T47D (cell line): ENCODE measurements at places on chromosomes 12 and 14.

- DNase-seq = no peak
These were observed 47.3 kb downstream of the ACSM4 start for GRCh38 chr12:7351177-7351576.

DNA sequence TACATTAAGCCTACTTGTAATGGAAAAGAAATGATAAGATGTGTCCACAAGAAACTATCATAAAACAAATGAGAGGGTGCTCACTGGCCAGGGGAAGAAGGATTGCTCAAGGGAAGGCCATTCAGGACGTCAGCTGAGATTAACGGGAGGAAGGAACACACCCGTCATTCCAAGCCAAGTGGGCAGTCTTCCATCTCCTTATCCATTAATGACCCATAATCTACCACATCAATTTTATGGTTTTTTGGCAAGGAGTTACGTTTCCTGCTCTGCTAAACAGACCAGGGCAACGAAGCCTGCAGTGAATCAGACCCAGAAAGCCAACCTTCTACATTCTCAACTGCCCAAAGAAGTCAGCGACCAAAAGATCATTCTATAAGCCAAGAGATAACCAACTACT lies 25.1 kb downstream of the PRKAB1 start:
- no peak for DNase-seq

DNA sequence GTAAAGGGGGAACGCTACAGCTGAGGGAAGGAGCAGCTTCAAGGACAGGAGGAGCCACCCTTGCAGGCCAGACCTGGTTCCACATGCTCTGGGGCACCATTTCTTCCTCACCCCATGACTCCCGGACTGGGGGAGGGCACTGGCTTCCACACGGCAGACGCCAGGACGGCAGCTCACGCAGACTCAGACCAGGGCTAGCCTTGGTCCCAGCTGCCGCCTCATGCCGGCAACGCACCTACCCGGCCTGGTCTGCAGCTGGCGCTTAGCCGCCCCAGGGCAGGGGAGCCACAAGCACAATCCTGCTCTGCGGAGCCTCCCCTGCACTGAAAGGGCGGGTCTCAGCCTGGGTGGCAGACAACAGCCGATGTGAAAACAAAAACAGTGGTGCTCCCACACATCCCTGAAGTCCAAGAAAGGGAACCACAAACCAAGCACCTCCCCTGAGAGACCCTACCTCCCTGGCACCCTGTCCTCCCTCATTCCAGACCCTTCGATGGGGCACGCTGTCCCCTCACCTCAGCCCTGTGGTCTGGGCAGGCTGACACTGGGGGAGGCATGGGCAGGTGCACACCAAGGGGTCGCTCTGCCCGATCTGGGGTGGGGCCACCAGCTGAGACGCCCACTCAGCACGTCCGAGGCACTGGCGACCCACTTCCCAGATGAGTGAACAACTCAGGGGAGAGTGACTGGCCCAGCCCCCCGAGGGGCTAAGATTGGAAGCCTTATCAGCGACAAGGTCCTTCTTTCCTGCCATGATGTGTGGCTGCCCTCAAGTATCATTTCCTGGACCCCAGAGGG lies 65.0 kb downstream of the CHGA start:
- no peak for DNase-seq

- DNase-seq = no peak
These were observed 8.4 kb downstream of the PPP2R3C start for GRCh38 chr14:35113308-35113950.

DNA sequence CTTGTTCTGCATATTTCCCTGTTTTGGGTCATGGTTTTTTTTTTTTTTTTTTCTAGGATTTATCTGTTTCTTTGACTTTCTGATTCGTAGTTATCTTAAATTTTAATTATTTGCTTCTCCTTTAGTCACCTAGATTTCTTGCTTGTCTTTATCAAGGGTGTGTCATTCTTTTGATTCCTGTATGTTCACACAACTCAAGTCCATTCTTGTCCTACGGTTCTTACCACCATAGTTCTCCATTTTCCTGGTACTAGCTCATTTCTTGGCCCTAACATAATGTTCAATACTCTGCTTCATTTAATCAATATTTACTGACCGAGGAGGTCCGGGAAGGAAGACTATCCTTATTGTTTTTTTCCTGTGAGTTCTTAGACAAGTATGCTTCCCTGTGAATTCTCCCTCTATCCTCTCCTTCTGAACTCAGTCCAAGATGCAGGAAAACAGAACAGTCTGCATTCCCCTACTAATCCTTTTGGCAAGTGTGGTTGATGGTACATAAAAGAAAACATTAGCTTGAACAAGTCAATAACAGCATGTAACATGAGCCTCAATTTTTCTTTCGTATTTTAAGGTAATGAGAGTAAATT lies 1346.4 kb upstream of the SEL1L start:
- DNase-seq = peak; percentile 91

GRCh38 chr12:62847709-62848108 lies 87.2 kb downstream of the PPM1H start:
- no peak for DNase-seq

- no peak for DNase-seq
These were observed 22.2 kb downstream of the ST8SIA1 start for GRCh38 chr12:22312336-22312735.

GRCh38 chr12:48932878-48933277 lies 7.6 kb upstream of the FKBP11 start:
- DNase-seq = no peak

GRCh38 chr14:74864198-74864597 lies 11.7 kb downstream of the PROX2 start:
- DNase-seq = no peak

DNA sequence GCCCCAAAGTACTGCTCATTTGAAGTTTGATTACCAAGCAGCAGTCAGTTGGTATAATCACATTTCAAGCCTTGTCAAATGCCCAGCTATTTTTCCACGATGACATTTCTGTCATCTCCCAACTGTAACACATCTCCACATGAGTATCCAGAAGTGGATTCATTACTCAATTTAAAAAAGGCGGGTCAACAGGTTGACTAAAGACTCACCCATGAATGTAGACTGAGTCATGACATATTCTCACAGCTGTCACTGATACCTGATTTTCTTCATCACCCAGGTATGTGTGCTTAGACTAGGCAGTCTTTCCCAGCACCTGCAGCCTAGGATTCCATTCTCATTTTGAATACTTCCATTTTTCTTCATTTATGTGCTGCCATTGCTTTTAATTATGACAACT lies 75.1 kb upstream of the DBX2 start:
- DNase-seq = no peak

DNA sequence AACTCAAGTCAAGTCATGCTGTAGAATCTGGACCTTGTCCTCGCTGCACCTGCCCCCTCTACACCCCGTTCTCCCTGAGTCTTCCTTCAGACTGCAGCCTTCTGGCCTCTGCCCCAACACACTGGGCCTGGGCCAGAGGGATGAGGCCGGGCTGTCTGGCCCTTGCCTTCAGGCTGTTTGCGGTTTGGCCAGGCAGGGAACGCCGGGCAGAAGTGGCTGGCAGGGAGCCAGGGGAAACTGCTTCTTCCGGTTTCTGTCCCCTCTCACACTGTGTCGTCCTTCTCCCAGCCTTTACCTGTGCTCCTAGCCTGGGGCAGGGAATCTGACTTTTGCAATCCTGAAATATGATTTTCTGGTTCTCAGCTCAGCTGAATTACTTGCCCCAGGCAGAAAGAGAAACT lies 13.5 kb downstream of the DGLUCY start:
- peak; percentile 63 for DNase-seq

GRCh38 chr12:58959639-58960300 lies 39.5 kb upstream of the LRIG3 start:
- no peak for DNase-seq

DNA sequence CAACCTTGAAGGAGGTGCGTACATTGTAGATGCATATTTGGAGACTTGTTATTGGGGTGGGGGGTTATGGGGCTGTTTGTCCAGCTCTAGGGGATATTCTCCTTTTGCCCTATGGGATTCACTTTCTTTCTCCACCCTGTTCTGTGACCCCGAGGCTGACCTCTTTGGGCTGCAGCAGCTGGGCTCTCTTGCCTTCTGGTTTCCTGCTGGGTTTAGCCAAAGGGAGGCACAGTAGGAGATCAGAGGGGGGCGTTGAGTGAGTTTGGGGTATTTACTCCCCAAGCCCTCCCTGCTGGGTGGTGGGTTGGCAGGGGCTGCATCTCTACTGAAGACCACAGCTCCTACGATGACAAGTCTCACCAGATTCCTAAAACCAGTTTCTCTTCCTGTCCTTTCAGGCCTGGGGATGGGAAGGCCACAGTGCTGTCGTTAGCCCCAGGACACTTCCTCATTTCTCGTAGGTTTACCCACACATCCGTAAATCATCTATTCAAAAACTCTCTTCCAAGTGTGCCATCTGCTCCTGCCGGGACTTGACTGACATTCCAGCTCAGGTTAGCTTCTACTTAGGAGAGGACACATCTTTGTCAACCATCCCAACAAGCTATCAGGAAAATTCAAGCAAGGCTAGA lies 127.1 kb downstream of the TMEM30B start:
- peak; percentile 66 for DNase-seq

- DNase-seq = no peak
These were observed 17.8 kb downstream of the SMOC1 start for GRCh38 chr14:69896972-69897371.

GRCh38 chr12:80154261-80154660 lies 54.9 kb downstream of the OTOGL start:
- DNase-seq = no peak

DNA sequence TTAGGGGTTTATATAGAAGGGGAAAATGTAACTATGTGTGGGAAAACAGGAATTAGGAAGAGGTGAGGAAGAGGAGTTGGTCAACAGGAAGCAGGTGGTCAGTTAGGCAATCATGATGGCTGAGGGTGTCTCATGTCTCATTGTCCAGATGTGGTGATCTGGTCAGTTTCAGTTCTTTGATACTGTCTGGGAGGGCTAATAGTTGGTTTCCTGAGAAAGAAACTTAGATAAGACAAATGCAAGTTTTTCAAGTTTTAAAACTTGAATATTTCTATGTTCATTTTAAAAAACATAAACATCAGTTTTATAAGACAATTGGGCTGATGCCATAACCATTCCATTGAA lies 1121.8 kb upstream of the USP15 start:
- DNase-seq = no peak

GRCh38 chr12:62260733-62261683 lies 804 bp downstream of the USP15 start:
- DNase-seq = peak; percentile 31

DNA sequence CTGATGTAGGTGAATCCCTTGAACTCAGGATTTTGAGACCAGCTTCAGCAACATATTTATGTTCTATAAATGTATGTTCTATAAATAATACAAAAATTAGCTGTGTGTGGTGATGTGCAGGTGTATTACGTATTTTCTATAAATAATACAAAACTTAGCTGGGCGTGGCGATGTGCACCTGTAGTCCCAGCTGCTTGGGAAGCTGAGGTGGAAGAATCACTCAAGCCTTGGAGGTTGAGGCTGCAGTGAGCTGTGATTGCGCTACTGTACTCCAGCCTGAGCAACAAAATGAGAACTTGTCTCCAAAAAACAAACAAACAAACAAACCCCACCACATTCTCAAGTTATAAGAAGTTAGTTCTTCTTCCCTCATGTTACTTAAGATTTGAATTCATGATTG lies 39.5 kb downstream of the GABARAPL1 start:
- DNase-seq = no peak

- no peak for DNase-seq
These were observed 381.5 kb downstream of the ALG10 start for GRCh38 chr12:34403706-34404376.

DNA sequence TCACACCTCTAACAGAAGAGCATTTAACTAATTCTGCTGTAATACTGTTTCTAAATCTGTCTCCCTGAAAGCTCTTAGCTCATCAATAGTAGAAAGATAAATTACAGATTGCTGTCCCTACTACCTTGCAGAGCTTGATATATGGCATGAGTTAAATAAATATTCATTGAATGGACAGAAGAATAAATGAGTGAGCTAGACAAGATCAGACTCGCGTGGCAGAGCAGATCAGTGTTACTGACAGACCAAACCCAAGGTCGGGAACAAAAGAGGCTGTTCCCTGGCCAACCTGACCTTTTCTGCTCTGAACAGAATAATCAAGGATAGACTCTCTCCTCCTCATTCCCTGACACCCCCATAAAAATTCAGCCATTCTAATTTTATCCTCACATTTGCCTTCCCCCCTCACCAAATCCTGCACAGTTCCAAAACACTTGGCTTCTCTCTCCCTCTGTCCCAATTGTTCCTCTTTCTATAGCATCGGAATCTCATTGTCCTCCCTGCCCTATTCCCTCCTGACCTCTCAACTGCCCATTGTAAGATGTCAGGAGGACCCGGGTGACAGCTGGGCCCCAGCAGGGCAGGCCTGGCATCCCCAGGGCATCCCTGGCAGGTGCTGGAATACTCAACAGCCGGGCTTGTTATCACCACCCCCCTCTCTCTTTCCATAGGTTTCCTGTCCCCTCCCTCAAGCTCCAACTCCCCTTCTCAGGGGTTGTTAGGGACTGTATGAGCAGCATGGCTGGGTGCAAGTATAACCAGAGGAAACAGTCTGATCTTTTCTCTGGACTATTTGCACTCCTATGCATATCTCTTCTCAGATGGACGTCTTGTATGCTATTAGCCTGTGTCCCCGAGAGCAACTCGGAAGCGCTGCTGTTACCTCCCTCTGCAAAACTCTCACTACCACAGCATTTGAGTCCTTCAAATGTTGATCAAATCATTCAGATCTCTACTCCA lies 19.9 kb downstream of the NEUROD4 start:
- no peak for DNase-seq

DNA sequence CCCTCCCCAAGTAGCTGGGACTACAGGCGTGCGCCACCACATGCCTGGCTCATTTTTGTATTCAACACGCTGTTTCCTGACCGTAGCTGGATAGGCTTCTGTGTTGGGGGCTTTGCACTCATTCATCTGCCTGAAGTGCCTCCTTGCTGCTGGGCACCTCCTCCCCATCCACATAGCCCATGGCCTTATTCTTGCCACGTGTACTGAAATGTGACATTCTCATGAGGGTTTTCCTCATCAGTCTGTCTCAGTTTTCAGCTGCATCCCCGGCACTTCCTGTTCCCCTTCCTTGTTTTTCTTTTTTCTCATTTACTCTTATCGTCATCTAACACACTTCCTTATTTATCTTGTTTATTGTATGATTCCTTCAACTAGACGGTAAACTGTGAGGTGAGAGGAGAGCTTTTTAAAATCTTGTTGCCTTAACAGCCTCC lies 36.6 kb downstream of the RCOR1 start:
- no peak for DNase-seq

GRCh38 chr14:65096323-65097089 lies 5.8 kb downstream of the MAX start:
- DNase-seq = no peak

DNA sequence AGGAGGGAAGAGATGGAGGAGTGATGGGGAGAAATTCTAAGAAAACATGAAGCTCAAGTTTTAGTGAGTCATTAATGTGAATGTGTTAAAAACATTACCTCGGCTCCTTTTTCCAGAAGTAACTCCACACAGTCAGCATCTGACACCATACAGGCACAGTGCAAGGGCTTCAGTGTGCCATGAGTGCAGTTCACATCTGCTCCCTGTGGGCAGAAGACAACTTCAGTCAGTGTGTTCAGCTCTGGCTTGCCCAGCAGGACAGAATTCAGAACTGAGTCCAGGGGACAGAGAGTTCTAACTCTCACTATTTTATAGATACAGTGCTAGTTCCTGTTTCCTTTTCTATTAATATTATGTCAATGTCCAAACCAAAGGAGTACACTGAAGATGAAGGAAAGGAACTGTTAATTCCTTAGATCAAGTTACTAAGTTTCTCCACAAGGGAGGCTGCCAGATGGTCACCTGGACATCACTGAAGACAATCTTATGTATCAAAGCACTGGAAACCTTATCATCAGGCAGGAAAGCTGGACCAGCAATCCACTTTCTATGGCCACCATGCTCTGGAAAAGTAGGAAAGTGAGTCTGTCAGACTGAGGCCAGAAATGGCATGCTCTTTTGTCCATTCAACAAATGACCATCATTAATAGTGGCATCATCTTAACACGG lies 6.1 kb downstream of the ASB8 start:
- no peak for DNase-seq
